ENCODE measurements at places on chromosomes 16 and 17.

DNA sequence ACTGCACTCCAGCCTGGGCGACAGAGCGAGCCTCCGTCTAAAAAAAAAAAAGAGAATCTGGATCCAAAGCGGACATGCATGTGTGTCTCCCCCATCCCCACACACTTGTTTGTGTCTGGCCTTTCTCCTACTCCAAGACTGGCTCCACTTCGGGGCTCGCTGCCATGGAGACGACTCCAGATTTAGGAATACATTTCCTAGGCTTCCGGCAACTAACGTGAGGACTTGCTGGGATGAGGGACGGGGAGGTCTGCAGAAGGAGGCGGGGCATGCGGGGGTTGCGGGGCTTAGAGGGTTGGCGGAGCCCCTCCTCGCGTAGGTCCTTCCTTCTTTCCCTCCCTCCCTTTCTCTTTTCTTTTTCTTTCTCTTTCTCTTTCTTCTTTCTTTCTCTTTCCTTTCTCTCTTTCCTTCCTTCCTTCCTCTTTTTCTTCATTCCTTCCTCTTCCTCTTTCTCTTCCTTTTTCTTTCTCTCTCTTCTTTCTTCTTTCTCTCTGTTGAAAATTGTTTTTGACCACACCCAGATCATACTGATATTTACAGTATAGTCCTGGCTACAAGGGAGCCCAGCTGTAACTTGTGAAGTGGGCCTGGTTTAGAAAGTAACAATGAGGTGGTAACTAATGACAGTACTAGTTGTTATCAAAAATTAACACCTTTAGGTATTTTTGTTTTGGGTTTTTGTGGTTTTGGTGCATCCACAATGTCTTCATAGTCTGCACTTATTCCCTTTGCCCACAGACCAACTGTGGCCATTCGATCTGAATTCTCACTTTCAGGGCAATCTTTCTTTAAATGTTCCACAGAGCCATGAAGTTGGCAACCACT is 25.2 kb downstream of the MIS12 start:
- DNase-seq = no peak

GRCh38 chr16:87927195-87927562 is 9.2 kb downstream of the CA5A start:
- no peak for DNase-seq

DNA sequence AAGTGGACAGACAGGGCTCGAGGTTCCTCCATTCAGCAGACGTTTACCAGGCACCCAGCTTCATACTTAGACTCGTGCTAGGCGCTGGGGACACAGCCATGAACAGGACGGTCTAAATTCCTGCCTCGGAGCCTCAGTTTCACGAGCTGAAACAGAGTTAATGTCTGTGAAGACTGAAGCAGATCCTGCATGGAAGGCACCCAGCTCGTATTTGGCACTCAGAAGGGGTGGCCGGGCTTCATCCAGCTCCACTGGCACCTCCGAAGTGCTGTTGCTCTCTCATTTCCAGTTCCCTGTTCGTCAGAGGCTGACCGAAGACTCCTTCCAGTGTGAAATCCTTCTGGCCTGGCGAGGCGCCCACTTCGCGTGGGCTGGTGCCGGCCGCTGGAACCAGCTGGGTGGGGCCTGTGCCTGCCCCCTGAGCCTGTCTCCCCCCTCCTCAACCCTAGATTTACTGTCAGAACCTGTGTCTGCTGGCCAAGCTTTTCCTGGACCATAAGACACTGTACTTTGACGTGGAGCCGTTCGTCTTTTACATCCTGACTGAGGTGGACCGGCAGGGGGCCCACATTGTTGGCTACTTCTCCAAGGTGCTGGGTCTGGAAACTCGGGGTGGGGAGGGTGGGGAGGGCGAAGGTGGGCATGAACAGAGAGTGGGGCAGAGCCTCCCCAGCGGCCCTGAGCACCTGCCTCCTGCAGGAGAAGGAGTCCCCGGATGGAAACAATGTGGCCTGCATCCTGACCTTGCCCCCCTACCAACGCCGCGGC is 5.8 kb downstream of the PRSS8 start:
- DNase-seq = no peak

- DNase-seq = no peak
Observed at GRCh38 chr16:66240631-66241395, 125.7 kb upstream of the CDH5 start.

DNA sequence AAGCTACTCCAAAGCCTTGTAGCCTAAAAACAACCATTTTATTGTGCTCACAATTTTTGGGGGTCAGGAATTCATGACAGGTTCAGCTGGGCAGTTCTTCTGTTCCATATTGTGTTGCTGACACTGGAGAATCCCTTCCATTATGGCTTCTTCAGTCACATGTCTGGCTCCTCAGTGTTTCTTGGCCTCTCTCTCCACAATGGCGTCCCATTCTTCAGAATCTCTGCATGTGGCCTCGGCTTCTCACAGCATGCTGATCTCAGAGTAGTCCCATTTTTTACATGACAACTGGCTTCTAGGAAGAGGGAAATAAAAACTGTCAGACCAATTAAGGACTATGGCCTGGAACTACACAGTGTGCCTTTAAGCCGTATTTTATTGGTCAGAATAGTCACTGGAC is 49.7 kb downstream of the NF1 start:
- no peak for DNase-seq

DNA sequence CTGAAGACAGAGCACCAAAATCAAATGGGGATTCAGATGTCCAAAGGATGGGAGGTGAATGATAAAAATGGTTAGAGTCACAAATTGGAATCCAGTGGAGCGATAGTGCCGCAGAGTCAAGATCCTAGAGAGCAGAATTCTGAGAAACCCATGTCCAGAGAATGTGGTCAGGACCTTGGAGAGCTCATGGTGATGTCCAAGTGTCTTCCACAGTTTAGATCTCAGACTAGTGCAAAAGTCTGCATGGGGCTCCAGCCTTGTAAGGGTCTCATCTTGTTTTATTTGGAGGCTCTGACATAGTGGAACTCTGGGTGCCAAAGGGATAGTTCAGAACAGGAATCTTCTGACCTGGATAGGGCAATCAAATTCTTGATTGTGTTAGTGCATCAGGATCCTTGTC is 245.9 kb upstream of the HSBP1 start:
- no peak for DNase-seq

GRCh38 chr17:75475144-75475835 is 18.9 kb downstream of the TMEM94 start:
- DNase-seq = peak; percentile 29

DNA sequence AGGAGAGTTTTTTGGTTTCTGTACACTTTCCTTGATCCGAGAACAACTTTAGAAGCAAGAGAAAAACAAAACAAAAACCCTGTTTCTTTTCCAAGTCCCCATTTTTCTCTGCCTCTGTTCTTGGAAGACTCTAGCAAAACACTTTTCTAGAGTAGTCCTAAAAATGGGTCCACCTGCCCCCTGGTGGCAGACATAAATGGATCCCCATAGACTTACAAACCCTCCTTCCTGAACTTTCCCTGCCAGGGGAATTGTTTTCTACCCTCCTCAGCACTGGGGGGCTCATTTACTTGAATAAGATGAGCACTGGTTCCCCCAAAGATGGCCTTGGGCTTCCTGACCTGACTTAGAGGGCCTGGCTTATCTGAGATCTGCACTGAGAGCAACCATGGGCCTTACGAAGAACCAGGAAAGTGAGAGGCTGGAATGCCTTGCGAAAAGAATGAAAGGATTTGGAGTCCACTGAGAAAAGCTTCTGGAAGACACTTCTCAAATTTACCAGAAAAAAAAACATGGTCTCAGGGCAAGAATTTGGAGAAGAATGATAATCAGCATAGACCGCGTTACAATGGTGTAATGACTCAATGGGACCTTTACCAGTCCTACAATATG is 48.0 kb upstream of the CDYL2 start:
- peak; percentile 57 for DNase-seq

GRCh38 chr17:32536736-32537643 is 50.2 kb downstream of the CDK5R1 start:
- DNase-seq = no peak

DNA sequence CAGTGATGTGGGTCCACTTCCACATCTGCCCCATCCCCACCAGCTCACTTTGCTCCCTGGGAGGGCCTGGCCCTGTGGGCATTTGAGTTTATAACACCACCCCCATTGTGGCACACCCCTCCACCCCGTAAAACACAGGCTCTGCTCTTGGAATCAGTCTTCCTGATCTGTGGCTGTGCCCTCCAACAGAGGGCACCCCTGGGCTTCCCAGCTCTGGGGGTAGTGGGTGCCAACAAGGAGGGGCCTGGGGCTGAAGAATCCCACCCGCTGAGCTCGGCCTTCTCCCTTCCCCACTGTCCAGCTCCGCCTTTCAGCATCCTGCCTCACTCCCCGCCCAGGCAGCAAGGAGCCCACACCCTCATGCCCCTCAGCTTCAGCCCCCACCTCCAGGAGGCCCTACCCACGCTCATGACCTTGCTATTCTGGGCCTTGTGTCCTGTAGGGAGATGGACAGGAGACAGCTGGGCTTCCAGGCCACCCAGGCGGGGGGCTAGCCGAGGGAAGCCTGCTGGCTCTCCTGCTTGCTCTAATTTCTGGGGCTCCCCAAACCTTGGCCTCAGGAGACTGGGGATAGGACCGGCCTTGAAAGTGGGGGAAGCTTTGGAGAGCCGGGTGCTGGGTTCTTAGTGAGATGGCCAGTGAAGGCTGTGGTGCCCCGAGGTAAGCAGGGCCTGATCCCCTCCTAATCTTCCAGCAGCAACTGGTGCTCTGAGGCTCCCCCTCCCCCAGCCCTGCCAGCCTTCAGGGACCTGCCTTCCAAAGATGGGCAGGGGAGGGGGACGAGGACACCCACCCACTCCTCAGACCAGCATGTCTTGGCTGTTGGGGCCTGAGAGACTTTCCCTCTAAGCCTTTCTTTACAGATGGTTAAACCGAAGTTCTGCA is 2.9 kb upstream of the ATP2A1 start:
- no peak for DNase-seq

DNA sequence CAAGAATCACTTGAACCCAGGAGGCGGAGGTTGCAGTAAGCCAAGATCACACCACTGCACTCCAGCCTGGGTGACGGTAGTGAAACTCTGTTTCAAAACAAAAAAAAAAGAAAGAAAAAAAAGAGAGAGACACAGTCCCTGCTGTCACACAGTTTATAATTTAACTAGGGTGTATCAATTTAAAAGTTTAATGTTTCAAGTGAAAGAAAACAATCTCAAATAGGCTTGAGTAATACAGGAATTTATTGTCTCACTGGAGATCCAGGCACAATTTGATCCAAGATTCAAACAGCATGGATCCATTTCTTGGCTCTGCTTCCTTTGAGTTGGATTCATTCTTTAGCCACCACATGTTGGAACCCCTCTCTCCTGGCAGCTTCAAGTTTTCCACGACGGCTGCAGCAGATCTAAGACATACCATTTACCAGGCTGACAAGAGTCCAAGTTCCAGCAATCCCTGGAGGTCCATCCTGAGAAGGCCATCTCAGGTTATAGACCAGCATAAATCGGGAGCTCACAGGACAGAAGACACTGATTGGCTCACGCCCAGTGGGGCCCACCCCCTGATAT is 97.5 kb downstream of the YPEL2 start:
- DNase-seq = no peak

GRCh38 chr17:82371333-82372248 is at the start of gene UTS2R:
UTS2R (plus strand) TSS chr17:82371765; CDS start chr17:82374325, 2,560 bp downstream.
- DNase-seq = no peak

DNA sequence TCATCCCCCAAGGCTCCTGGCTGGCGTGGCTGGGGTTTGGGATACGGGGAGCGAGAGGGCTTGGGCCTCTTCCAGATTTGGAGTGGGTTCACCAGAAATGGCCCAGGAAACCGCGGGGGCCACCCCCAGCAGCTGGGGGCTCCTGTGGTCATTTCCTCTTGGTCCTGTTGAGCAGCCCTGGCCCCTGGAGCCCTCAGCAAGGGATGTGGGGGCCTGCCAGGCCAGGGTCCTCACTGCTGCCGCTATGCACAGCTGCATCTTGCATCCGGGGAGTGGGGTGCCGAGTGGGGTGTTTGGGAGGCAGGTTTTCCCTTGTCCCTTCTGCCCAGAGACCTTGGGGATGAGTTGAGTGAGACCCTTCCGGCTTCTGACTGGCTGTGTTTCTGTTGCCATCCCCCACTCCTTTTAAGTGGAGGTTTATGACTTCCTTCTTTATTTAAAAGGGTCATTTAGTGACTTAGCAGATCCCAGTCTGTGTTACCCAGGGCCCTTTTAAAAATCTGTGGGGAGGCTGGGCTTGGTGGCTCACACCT is 319.8 kb downstream of the SEC14L1 start:
- no peak for DNase-seq

- DNase-seq = no peak
Observed at GRCh38 chr16:67746846-67747245, 27.7 kb upstream of the GFOD2 start.

DNA sequence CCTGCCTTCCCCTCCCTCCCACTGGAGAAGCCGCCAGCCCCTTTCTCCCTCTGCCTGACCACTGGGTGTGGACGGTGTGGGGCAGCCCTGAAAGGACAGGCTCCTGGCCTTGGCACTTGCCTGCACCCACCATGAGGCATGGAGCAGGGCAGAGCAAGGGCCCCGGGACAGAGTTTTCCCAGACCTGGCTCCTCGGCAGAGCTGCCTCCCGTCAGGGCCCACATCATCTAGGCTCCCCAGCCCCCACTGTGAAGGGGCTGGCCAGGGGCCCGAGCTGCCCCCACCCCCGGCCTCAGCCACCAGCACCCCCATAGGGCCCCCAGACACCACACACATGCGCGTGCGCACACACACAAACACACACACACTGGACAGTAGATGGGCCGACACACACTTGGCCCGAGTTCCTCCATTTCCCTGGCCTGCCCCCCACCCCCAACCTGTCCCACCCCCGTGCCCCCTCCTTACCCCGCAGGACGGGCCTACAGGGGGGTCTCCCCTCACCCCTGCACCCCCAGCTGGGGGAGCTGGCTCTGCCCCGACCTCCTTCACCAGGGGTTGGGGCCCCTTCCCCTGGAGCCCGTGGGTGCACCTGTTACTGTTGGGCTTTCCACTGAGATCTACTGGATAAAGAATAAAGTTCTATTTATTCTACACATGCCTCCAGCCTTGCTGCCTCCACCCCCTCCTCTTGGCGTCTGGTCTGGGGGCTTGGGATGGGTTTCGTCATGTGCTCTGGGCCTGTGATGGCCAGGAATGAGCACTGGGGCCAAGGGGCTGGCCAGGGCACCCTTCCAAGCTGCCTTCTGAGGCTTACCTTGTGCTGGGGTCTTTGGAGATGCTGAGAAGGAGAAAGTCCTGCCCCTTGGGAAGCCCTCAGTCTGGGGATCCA is 7.3 kb downstream of the GJD3 start:
- DNase-seq = no peak

DNA sequence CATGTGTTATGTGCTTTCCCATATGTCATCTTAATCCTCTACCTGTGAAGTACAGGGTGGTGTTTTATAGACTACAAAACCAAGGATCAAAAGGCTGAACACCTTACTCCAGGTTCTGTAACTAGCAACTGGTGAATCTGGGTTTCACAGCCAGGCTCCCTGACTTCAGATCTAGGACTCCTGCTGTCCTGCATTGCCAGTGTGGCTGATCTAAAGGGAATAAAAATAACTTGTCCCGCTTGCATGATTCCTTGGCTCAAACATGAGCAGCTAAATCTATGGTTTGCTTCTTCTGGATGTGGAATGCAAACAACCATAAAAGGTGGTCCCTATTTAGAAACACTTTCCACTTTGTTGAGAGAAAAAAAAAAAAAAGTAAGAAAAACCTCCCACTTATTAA is 3.7 kb upstream of the VWA3A start:
- no peak for DNase-seq
